Activated CD4-positive, alpha-beta T cell treated with anti-CD3 and anti-CD28 coated beads, Interleukin-10, Interleukin-2, amounts not matched to agents 100 ng/mL and 50 ng/mL, durations not matched to agents 16 hours and 8 hours (primary cell): ENCODE measurements at places on chromosomes 1 and 21.

- no peak for DNase-seq
Measured at GRCh38 chr21:24147674-24148073, 1459.6 kb downstream of the MRPL39 start.

- peak; percentile 57 for DNase-seq
Measured at GRCh38 chr1:21368515-21369289, 71.2 kb upstream of the NBPF3 start.

- DNase-seq: no peak
Measured at GRCh38 chr1:16068356-16069270, 4.8 kb downstream of the FAM131C start.

GRCh38 chr1:218481116-218481775 lies 136.1 kb downstream of the TGFB2 start:
- DNase-seq: no peak
